OCI-M1 (cell line): ENCODE measurements at places on chromosomes 11 and 22.

DNA sequence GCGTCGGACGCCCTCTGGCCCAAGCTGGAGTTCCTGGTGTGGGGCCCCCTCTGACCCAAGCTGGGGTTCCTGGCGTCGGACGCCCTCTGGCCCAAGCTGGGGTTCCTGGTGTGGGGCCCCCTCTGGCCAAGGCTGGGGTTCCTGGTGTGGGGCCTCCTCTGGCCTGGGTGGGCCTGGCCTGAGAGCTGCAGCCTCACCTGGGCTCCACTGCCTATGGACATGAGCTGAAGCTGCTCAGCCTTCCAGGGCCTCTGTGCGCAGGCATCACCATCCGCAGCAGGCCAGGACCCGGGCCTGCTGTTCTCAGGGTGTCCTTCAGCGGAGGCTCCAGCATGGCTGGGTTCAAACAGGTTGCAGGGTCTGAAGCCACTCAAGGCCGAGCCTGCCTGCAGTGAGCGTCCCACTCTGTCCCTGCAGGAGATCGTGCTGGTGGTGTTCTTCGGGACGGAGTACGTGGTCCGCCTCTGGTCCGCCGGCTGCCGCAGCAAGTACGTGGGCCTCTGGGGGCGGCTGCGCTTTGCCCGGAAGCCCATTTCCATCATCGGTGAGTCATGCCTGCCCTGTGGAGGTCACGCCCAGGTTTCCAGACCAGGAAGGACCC is 125.5 kb downstream of the KCNQ1 start:
- DNase-seq: no peak

GRCh38 chr22:29706486-29706885 is 13.3 kb upstream of the CABP7 start:
- no peak for DNase-seq

- peak; percentile 39 for DNase-seq
Observed at GRCh38 chr11:18457450-18457849, 1.8 kb downstream of the LDHAL6A start.

GRCh38 chr11:6006395-6006794 is 351 bp downstream of the OR56A4 start:
- no peak for DNase-seq
